A549 treated with DMSO at 1 μM for 4 hours (cell line): ENCODE measurements at places on chromosomes 11 and 22. TPM values are rescaled to one million over a fixed set of nuclear protein-coding genes. Genes with fewer than 3 reads are reported as not detected.

OR51L1 gene
- total RNA-seq, result not detected in 5 replicates

NCF4 gene
- not detected in 5 replicates for total RNA-seq

ANKK1 gene
- total RNA-seq, result 0.07 TPM in 2 of 5 replicates, not detected in the others

CD3D gene
- total RNA-seq, result not detected in 5 replicates

MYO7A gene
- 1.2 to 1.5 TPM (median 1.4 TPM) in 5 replicates for total RNA-seq

CLTCL1 gene
- 4.6 to 6.0 TPM (median 5.4 TPM) in 5 replicates for total RNA-seq

PRPF19 gene
- 165 to 207 TPM (median 191 TPM) in 5 replicates for total RNA-seq

ADM2 gene
- total RNA-seq, result 0.41 to 0.73 TPM (median 0.58 TPM) in 5 replicates

EXPH5 gene
- 0.02 to 0.07 TPM (median 0.04 TPM) in 5 replicates for total RNA-seq

MOGAT2 gene
- total RNA-seq, result 0.05 TPM in 1 of 5 replicates, not detected in the others

PTGDR2 gene
- total RNA-seq, result 0.03 to 0.08 TPM (median 0.07 TPM) in 3 of 5 replicates, not detected in the others

LIF gene
- total RNA-seq, result 31.4 to 46.6 TPM (median 42.4 TPM) in 5 replicates

IRAG1 gene
- total RNA-seq, result 0.02 to 0.08 TPM (median 0.05 TPM) in 3 of 5 replicates, not detected in the others

MOV10L1 gene
- not detected in 5 replicates for total RNA-seq

DEFB131B gene
- not detected in 5 replicates for total RNA-seq

DCHS1 gene
- total RNA-seq, result 0.11 to 0.16 TPM (median 0.14 TPM) in 5 replicates

CALCA gene
- 0.08 to 0.12 TPM in 2 of 5 replicates, not detected in the others for total RNA-seq

BIRC3 gene
- total RNA-seq, result 28.3 to 40.2 TPM (median 32.7 TPM) in 5 replicates

PGM2L1 gene
- total RNA-seq, result 8.8 to 18.2 TPM (median 13.8 TPM) in 5 replicates

OR4A16 gene
- total RNA-seq, result not detected in 5 replicates

PRRG4 gene
- 0.47 to 0.76 TPM (median 0.62 TPM) in 5 replicates for total RNA-seq

TTC36 gene
- not detected in 5 replicates for total RNA-seq

CADM1 gene
- 19.2 to 26.0 TPM (median 25.1 TPM) in 5 replicates for total RNA-seq

FBLN1 gene
- total RNA-seq, result 38.9 to 48.7 TPM (median 46.3 TPM) in 5 replicates

LSP1 gene
- total RNA-seq, result 0.73 to 3.1 TPM (median 1.8 TPM) in 5 replicates

NLRP10 gene
- total RNA-seq, result not detected in 5 replicates

NXPE4 gene
- total RNA-seq, result not detected in 5 replicates

PANX3 gene
- total RNA-seq, result not detected in 5 replicates

CRYBB2 gene
- not detected in 5 replicates for total RNA-seq

HOATZ gene
- total RNA-seq, result not detected in 5 replicates

JAML gene
- not detected in 5 replicates for total RNA-seq

PTPRJ gene
- total RNA-seq, result 36.5 to 56.4 TPM (median 53.9 TPM) in 5 replicates

MYRF gene
- total RNA-seq, result 16.3 to 22.1 TPM (median 20.9 TPM) in 5 replicates

SCN3B gene
- 0.10 to 0.25 TPM (median 0.15 TPM) in 5 replicates for total RNA-seq

SPTBN2 gene
- 8.2 to 13.2 TPM (median 9.9 TPM) in 5 replicates for total RNA-seq

SPON1 gene
- not detected in 5 replicates for total RNA-seq

MRGPRX3 gene
- 0.10 TPM in 1 of 5 replicates, not detected in the others for total RNA-seq

GTSE1 gene
- total RNA-seq, result 23.7 to 36.6 TPM (median 35.3 TPM) in 5 replicates

CD3E gene
- not detected in 5 replicates for total RNA-seq

CBLIF gene
- not detected in 5 replicates for total RNA-seq

SLC22A6 gene
- total RNA-seq, result not detected in 5 replicates

PDHX gene
- 28.5 to 35.3 TPM (median 33.7 TPM) in 5 replicates for total RNA-seq

C1QTNF5 gene
- not detected in 5 replicates for total RNA-seq

CLDN5 gene
- not detected in 5 replicates for total RNA-seq

SLC22A25 gene
- not detected in 5 replicates for total RNA-seq

TRIM3 gene
- total RNA-seq, result 14.9 to 21.1 TPM (median 18.1 TPM) in 5 replicates

APOA4 gene
- total RNA-seq, result not detected in 5 replicates

OR52H1 gene
- total RNA-seq, result not detected in 5 replicates

ACCS gene
- total RNA-seq, result 14.1 to 18.1 TPM (median 16.4 TPM) in 5 replicates

CASP1 gene
- total RNA-seq, result 0.15 to 1.0 TPM (median 0.41 TPM) in 5 replicates

OR2AT4 gene
- total RNA-seq, result 0.01 TPM in 2 of 5 replicates, not detected in the others

C11orf97 gene
- total RNA-seq, result not detected in 5 replicates
